ENCODE measurements at places on chromosomes 13 and 19.

- DNase-seq = no peak
Observed at GRCh38 chr13:22652796-22653195, 528.0 kb upstream of the SGCG start.

- no peak for DNase-seq
Observed at GRCh38 chr13:75368167-75368566, 113.8 kb downstream of the TBC1D4 start.

DNA sequence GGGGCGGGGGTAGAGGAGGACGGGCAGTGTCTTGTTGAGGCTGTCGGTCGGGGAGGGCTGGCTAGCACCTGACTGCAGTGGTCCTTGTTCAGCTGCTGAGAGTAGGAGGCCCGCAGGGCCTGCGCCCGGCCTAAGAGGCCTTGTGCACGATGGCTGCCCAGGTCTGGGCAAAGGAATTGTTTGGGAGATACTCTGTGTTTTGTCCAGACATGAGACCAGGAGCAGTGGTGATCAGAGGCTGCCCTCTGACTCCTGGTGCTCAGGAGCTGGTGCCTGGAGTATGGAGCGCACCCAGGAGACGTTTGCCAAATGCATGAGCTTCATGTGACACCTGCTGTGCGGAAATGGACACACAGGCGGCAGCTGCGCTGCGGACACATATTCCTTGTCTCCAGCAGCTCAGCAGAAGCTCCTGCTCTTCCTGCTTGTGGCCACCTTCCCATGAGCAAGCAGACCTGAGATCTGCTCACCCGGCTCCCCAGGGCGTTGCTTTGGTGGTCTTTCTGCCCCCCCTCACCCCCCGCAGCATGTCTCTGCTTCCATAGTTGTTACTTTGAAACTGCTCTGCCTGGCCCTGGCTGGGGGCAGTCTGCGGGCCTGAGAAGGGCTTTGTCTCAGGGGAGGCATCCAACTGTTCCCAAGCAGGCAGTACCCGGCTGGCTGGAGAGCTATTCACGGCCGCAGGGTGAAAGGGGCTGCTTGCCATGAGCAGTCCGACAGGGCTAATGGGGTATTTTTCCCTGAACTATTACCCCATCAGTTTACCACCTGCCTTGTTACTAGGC, 163.9 kb downstream of the TEX29 start:
- DNase-seq = no peak

DNA sequence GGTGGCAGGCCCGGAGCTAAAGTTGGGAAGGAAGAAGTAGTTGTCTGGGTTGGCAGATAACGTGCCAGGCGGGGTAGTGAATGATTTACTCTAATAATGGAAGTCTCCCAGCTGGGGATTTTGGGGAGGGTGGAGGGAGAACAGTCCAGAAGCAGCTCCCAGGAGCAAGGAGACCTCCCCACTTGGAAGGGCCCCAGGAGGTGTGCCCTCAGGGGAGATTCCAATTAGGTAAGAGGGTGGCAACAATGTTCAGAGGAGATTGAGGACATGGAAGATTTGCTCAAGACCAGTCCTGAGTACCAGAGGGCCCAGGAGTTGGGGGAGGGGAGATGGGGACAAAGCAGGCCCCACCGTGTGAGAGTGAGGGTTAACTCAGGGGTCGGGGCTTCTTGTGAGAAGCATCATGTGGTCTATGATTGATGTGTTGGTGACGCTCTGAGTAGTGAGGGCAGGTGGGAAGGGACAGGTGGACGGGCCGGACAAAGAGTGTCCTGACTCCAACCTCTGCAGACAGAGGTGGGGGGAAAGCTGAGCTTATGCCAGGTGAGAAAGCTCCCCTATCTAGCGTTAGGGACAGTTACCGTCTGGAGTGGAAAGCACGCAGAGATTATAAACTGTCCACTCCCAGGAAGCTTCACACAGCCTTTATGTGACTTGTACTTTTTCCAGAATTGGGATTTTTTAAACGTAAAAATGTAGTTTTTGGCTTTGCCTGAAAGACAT, 3.5 kb downstream of the SPINT2 start:
- no peak for DNase-seq

- no peak for DNase-seq
Observed at GRCh38 chr19:1935484-1936208, 5.3 kb upstream of the CSNK1G2 start.

- no peak for DNase-seq
Observed at GRCh38 chr19:38288123-38288855, 15.8 kb upstream of the C19orf33 start.

- no peak for DNase-seq
Observed at GRCh38 chr19:18310966-18311365, 11.9 kb downstream of the LSM4 start.

DNA sequence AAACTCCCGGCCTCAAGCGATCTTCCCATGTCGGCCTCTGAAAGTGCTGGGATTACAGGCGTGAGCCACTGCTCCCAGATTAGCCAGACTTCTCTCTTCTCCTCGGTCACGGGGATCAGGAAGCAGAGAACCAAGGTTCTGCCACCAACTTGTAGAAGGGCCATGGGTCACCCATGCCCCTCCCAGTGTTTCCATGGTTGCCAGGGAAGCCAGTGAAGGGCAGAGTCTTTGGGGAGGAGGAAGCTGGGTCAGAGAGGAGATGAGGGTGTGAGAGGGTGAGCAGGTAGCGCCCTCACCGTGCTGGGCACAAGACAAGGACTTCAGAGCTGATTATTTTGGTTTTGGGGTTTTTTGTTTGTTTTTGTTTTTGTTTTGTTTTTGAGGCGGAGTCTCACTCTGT, 77.1 kb downstream of the GNG7 start:
- DNase-seq = no peak

DNA sequence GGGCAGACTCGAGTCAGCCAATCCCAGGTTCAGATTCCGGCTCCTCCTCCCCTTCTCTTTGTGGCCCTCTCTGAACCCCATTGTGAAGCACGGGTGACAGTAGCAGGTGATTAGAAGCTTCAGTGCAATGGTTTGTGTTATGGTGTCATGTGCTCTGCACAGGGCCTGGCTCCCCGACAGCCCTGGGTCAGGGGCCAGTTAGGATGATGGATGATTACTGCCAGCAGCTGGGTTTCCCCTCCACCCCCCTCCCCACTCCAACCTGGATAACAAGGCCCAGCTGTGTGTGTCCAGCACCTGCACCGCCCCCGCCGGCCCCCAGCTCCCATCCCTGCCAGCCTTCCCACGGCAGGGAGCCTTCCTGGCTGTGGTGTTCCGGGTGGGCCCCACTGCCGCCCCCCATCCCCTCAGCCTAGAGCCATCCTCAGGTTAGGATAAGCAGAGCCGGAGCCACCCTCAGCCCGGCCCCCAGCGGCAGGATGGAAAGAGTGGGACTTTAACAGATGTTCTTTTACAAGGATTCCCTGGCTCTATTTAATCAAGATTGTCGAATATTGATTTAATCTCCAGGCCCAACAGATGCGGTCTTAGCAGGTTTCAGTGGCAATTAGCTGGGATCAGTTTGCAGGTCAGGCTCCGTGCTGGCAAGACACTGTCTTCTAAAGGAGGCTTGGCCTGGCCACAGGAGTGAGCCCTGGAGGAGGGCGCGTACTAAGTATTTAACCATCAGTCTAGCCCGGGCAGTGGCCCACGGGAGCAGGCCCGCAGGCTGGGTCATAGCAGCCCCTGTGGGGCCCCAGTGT, 156.2 kb downstream of the SIPA1L3 start:
- DNase-seq = no peak

DNA sequence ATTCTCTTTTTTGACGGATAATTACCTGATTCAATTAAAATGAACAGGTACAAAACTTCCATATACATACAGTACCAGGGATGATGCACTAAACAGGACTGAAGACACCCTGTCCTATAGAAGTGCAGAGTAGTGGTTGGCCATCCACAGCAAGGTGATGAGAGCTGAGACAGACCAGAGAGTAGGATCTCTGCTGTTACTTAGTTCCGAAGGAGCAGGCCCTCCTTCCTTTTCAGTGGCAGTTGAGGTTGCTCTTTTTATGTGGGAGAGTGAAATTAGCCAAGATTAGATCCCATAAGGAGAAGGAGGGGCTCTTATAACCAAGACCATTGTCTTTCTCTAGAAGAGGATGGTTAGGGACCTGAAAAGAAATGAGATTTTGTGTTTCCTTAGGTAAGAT, 4.0 kb downstream of the PDS5B start:
- no peak for DNase-seq

DNA sequence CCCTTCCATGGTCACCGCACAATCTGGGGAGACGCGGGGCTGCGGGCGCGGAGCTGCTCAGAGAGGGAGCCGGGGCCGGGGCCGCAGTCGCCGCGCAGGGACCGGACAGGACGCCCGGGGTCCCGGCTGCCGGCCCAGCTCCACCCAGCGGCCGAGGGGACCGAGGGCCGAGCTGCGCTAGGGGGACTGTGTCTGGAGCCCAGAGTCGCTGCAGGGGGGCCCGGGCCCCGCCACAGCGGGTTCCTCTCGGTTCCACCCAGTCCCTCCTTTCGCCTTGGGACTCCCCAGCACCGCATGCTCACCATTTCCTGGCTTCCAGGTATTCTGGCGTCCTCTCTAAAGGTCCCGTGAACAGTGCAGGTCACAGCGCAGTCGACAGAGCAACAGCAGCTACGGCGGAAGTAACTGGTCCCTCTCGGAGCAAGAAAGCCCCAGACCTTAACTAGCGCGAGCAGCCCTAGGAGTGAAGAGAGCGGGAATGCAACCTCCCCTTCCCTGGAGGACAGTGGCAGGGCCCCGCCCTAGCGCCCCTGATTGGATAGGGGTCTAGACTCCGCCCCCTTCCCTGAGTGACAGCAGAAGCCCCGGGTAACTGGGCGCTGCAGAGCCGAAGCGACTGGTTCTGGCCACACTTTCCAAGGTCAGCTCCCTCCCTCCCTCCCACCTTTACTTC, at the start of gene ZNF878:
Gene ZNF878 (minus strand): TSS at position 465 of the 673 bp plus-strand sequence. CDS start 160 bp downstream, at position 305.
- DNase-seq = no peak

DNA sequence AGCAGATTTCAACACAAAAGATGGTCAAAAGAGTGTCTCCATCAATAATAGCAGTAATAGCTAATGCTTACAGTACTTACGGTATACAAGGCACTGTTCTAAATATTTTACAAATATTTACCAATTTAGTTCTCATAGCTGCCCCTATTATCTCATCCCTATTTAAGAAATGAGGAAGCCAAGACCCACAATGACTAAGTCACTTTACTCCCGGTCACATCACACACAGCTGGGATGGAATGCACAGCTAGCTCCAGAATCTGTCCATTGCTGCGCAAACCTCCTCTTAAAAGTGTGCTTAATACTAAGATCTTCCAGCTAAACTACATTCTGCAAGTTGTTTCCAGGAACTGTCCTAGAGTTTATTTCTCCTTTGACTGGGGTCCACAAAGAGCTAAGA, 63.4 kb downstream of the RAP2A start:
- no peak for DNase-seq

DNA sequence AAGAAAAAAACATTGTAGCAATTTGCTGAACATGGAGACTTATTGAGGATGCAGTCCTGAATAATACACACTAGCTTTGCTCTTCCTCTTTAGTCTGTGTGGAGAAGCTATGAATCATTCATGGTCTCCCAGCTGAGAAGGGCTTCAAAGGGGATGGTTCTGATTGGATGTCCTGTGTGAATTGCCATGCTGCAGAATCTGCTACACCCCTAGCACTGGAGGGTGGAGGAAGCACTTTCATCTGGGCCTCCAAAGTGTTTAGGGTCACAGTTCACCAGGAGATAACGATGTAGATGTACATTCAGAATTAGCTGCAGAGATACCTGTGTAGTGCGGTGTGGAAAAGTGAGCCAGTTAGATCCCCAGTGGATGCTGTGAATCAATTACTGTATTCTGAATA, 321.1 kb upstream of the EDNRB start:
- DNase-seq = no peak

GRCh38 chr13:104357174-104357573, 1291.0 kb upstream of the SLC10A2 start:
- no peak for DNase-seq

GRCh38 chr13:65063753-65064152, 2166.4 kb downstream of the PCDH9 start:
- DNase-seq = no peak

DNA sequence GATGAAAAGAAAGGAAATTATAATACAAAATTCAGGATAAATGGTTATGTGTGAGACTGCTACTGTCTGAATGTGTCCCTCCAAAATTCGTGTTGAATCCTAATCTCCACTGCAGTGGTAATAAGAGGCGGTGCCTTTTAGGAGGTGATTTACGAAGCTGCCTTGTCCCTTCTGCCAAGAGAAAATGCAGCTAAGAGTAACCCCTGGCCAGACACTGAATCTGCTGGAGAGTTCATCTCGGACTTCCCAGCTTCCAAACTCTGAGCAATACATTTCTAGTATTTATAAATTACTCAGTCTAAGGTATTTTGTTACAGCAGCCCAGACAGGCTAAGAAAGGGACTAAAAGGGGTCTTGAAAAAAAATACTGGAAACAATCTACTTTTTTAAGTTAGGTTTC, 152.6 kb downstream of the KLF12 start:
- DNase-seq = no peak

GRCh38 chr13:101795025-101795424, 342.6 kb downstream of the ITGBL1 start:
- DNase-seq = no peak

DNA sequence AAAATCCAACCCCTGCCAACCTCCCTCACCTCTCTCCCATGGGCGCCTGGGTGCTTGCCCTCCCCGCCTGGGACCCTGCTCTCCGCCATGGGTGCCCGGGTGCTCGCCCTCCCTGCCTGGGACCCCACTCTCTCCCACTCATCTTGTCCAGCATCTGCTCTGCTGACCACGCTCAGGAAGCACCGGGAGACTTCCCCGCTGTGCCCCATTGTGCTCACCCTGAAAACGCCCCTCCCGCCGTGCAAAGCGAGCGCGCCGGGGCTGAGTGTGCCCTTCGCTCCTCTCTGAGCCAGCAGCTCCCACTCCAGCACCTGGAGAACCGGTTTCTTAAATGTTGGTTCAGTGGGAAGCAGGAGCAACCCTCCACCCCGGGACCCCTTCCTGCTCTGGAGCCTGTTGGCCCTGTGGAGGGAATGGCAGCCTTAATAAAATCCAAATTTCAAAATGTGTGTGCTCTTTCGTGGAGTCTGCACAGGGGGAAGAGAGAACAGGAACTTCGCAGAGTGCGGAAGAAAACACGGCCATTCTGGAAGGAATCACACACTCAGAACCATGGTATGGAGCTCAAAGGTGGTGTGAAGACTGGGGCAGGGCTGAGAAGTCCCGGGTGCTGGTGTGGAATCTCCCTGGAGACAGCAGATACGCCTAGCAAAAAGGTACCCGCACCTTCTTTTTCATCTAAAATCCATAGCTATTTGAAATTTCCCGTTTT, 23.1 kb upstream of the CDC16 start:
- no peak for DNase-seq

- no peak for DNase-seq
Observed at GRCh38 chr13:76570510-76570971, 315.7 kb downstream of the KCTD12 start.

- DNase-seq = no peak
Observed at GRCh38 chr19:39032063-39032918, at the start of gene FBXO27. Gene FBXO27, minus strand, starts transcription at chr19:39032549. Its CDS starts 322 bp downstream, at chr19:39032227.

GRCh38 chr19:13053238-13053637, 49.4 kb downstream of the LYL1 start:
- no peak for DNase-seq

- no peak for DNase-seq
Observed at GRCh38 chr13:67123165-67123564, 107.0 kb downstream of the PCDH9 start.
